ENCODE measurements at places on chromosomes 4 and X.

GRCh38 chrX:3651277-3651676, 62.2 kb downstream of the PRKX start:
- DNase-seq: peak; percentile 38

DNA sequence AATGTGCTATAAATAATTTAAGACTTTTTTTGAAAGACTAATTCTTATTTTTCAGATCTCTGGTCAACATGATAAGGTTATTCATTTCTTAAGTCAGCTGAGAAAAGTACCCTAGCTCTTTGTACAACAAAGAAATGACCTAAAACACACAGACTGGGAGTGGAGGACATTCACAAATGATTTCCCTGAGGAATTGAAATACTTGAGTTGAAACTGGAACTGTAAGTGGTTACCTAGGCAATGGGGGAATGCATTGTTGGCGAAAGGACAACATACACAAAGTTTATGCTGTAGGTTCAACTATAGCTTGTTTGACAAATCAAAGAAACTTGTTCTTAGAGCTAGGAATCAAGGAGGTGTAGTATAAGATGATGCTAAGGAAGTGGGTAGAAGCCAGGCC, 915.5 kb downstream of the FAT4 start:
- no peak for DNase-seq

DNA sequence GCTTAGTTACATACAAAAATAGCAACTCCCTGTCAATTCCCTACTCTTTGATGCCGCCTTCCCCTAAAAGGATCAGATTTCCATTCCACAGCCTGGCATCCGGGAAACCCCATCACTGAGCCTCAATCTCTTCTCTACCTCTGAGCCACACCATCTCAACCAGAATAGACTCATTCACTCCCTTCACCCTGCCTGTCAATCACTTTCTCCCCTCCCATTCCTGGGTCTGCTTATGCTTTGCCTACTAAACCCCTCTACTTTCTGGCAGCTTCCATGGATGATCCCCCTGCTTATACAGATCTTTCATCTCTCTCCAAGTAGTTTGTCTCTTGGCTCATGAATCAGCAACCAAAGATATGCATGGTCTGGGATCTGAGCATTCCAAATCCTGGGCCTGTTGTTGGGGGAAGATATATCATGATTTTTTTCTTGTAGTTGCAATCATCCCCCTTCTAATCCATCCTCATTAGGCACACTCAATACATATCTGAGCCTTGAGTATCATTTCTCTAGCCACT, 2.6 kb downstream of the AMER1 start:
- no peak for DNase-seq

- DNase-seq: peak; percentile 32
Measured at GRCh38 chrX:115690511-115691216, 129.7 kb downstream of the PLS3 start.

- no peak for DNase-seq
Measured at GRCh38 chr4:105936901-105937300, 41.6 kb downstream of the NPNT start.

- no peak for DNase-seq
Measured at GRCh38 chr4:3468154-3468553, 5.0 kb downstream of the DOK7 start.

DNA sequence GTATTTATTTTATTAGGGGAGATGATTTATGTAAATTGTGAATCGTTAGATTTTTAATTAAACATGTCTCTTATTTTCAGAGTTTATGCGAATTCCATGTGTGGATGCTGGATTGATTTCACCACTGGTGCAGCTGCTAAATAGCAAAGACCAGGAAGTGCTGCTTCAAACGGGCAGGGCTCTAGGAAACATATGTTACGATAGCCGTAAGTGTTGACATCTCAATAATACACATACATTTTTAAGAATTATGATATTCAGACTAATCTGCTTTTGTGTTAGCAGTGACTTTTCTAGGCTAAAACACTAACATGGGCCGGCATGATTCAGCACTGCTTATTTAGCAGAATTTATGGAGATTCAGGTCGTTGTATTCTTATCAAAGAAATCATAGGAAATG, 91.2 kb downstream of the RAP1GDS1 start:
- peak; percentile 8 for DNase-seq
